NCI-H2081 (cell line): ENCODE measurements at places on chromosomes 13 and 19.

- no peak for DNase-seq
Measured at GRCh38 chr13:30113551-30113950, 193.8 kb downstream of the KATNAL1 start.

GRCh38 chr19:3572855-3573161 is at the start of gene HMG20B:
Gene HMG20B, plus strand, starts transcription at chr19:3572944. Its CDS starts 366 bp downstream, at chr19:3573310.
- no peak for DNase-seq

DNA sequence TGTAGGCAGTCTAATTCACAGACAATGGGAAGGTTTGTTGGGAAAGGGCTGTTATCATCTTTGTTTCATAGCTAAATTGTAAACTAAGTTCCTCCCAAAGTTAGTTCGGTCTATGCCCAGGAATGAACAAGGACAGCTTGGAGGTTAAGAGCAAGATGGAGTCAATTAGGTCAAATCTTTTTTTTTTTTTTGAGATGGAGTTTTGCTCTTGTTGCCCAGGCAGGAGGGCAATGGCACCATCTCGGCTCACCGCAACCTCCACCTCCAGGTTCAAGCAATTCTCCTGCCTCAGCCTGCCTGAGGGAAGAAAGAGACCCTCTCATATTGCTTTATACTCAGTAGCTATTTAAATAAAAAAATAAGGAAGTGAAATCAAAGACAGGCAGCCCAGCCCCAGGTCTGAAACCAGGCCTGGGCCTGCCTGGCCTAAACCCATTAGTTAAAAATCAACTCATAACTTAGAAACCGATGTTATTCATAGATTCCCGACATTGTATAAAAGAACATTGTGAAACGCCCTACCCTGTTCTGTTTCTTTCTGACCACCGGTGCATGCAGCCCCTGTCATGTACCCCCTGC is 297.4 kb upstream of the SGCG start:
- DNase-seq: no peak

GRCh38 chr13:98275681-98276171 is 98.7 kb upstream of the RNF113B start:
- DNase-seq: no peak

- no peak for DNase-seq
Measured at GRCh38 chr19:5396096-5396939, 55.7 kb upstream of the PTPRS start.

- DNase-seq: no peak
Measured at GRCh38 chr19:46256855-46257254, 27.3 kb downstream of the IGFL1 start.

DNA sequence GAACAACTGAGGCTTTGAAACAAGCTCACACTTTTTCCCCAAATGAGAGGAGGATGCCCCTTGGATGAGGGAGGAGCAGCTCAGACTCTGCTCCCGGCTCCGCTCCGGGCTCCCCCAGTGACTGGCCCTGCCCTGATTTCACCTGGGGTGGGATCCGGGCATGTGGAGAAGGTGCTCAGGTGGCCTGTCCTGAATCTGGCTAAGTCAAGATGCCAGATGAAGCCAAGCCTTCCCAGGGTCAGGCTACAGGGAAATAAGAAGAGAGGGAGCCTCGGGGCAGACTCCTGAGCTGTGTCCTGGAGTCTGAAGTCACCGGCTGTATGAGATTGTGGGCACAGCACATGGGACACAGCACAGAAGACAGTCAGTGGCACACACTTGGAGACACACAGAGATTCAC is 10.3 kb downstream of the CEACAM5 start:
- no peak for DNase-seq

- DNase-seq: no peak
Measured at GRCh38 chr13:35702316-35702715, 225.8 kb upstream of the MAB21L1 start.

GRCh38 chr13:111318386-111318785 is 2.1 kb upstream of the TEX29 start:
- DNase-seq: no peak

GRCh38 chr19:42184401-42184861 is 33.0 kb downstream of the DEDD2 start:
- DNase-seq: peak; percentile 71

GRCh38 chr19:49564616-49565045 is 15.7 kb downstream of the NOSIP start:
- DNase-seq: no peak

DNA sequence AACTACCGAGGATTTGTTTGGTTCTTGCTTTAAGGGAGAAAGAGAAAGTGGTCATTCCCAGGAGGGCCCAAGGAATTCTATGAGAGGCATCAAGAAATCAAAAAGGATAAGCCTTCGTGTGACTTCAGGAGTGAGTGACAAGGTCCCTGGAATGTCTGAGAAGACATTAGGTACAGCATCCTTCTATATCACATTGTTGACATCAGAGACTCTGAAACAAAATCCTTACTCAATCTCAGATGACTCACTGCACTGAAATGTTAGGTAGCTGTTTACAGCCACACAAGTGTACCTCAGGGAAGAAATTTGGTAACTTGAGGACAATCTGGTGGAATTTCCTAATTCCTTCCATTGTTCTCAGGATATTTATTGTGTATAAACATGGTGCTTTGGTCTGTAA is 7.9 kb upstream of the LGALS14 start:
- no peak for DNase-seq

- no peak for DNase-seq
Measured at GRCh38 chr13:52936806-52937205, 88.4 kb upstream of the PCDH8 start.

DNA sequence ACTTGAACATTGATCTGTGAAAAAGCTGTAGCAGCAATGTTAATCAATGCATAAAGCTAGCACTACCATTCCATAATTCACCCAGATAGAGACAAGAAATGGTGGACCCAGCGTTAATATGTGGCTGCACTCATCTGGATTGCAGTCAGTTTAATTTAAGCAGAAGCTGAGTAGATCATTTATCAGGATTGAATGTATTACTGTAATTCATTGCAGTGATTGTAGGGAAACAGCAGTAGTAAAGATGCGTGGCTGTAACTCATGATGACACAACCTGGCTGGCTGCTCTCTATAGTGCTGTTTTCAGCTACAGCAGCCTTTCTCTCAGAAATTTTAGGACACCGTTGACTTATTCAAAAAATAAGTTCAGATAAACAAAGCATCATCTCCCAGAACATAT is 499.5 kb upstream of the SLITRK6 start:
- DNase-seq: no peak

GRCh38 chr13:68736961-68737360 is 1370.7 kb upstream of the ATXN8OS start:
- DNase-seq: no peak

GRCh38 chr19:55178781-55179599 is 1.1 kb downstream of the SYT5 start:
- peak; percentile 81 for DNase-seq

GRCh38 chr19:371501-372168 is 27.0 kb upstream of the MIER2 start:
- DNase-seq: peak; percentile 45

DNA sequence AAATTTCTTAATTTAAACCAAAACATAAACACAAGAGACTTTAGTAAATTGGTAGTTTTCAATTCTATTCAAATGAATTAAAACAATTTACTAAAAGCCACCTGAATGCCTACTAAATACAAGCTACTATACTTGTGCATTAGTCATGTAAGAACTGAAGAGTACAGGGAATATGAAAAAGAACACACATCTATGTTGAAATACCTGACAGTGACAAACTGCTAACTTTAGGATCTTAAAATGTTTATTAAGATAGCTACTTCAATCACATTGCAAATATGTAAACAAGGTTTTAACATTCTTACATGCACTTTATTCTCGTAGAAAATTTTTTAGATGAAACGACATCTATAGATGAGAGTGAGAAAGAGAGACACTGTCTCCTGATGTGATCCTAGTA is 4.1 kb downstream of the SPRYD7 start:
- no peak for DNase-seq

DNA sequence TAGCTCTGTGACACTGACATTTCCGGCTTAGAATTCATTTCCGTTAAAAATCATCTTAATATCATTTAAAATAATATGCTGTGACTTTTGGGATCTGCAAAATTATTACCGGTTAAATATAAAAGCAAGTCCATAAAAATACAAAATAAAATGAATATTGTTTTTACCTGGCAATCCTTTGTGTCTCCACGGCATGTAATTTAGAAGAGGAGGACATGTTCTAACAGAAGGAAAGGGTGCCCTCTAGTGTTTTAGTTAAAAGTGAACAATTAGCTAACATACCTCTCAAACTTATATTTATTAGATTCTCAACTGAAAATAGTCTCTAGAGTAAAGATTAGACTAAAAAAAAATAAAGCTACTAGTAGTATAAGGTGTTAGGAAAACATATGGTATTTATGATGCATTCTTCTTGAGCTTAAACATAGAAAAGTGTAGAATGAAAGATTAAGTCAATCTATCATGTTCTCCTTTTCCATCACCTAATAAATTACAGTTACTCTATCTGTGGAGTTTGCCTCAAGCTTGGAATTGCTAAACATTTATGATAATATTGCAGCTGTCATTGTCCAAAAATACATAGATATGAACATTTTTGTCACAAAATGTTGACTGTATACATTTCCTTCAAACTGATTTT is 676.7 kb upstream of the SPRY2 start:
- DNase-seq: peak; percentile 35

GRCh38 chr19:52226652-52227051 is 36.8 kb downstream of the PPP2R1A start:
- DNase-seq: no peak

DNA sequence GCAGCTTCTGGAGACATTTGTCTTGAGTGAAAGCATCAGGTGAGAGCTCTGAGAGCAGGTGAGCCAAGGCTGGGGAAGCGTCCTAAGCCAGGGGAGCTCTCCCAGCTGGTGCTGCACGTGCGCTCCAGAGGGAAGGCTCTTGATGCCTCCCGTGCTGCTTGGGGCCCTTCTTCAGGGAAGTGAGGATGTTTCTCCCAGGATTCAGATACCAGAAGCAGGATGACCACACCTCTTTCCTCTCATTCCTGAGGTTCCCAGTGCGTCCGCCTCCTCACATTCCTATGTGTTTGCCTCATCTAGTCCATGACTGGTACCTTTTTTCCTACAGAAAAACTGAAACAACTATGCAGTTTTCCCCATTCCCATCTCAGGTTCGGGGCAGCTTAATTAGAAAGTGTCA is 231.0 kb upstream of the IRS2 start:
- no peak for DNase-seq

DNA sequence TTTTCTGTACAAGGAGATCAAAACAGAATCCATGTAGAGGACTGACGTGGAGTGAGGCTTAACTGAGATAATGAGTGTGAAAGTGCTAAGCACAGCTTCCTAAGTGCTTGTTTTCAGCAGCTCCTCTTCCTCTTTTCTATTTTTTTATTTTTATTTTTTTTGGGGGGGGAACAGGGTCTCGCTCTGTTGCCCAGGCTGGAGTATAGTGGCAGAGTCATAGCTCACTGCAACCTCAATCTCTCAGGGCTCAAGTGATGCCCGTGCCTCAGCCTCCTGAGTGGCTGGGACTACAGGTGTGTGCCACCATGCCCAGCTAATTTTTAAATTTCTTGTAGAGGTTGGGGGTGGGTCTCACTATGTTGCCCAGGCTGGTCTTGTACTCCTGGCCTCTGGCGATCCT is 5.6 kb upstream of the FOSB start:
- DNase-seq: no peak

GRCh38 chr19:53581871-53582279 is 43.9 kb downstream of the ZNF331 start:
- no peak for DNase-seq

DNA sequence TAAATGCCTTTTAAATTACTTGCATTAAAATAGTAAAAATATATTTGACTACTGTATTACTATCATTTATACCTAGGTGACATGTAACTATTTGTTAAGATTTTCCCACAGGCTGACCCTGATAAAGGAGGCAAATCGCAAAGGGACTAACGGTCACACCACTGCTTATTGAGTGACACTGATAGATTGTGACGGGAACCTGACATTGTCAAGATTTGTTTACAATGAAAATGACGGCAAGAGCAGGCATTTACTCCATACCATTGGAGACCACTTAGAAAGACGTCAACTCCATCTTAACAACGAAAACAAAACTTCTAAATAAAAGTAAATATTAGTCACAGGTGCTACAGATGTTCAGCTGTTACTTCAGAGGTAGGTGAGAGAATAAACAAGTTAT is 289.0 kb downstream of the DACH1 start:
- DNase-seq: no peak

DNA sequence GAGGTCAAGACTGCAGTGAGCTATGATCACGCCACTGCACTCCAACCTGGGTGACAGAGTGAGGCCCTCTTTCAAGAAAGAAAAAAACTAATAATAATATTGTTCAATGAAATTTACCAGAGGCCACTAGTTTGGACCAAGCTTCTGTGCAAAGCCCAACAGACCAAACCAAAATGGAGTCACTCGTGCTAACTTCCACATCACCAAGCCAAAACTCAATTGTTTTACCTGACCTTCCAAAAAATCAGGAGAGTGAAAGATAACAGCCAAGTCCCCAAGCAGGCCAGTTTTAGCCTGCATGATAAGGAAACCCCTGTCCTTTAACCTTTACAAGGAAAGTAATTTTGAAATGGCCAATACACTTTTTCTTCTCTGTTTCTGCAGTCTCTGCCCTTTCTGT is 20.0 kb downstream of the LYPD3 start:
- DNase-seq: no peak

DNA sequence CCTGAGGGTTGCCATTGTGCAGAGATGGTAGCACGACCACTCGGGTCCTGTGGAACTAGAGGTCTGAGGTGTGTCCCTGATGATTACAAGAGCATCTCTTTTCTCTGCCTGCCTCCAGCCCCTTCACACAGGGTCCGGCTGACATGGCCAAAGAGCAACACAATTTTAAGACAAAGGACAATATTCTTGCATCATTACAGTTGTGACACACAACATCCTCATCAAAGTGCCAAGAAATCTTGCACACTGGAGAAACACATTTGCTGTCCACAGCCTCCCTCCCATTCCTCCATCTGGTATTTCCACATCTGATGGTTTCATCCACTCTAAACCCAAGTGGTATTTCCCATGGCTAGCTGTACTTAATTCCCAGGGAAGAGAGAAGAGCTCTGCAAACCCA is 12.8 kb downstream of the COL4A1 start:
- DNase-seq: no peak

DNA sequence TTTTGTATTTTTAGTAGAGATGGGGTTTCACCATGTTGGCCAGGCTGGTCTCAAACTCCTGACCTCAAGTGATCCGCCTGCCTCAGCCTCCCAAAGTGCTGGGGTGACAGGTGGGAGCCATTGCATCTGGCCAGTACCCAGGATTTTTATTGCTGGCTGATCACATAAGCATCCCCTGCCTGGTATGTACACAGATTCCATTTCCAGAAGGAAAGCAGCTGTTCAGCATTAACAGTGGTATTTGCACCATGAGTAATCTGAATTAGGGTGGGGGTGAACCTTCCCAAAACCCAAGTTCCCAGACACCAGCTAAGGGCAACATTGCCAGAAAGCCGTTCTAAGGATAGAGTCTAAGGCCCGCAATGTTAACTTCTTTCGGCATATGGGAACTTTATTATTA is 7.3 kb downstream of the ZNF555 start:
- DNase-seq: no peak
